ENCODE measurements at places on chromosomes 6 and 20.

- DNase-seq, result no peak
These were observed at the start of gene TAAR1 for GRCh38 chr6:132659082-132659481. TSS of gene TAAR1 (minus strand) at chr6:132659182. CDS start at chr6:132646003, 13,179 bp downstream.

DNA sequence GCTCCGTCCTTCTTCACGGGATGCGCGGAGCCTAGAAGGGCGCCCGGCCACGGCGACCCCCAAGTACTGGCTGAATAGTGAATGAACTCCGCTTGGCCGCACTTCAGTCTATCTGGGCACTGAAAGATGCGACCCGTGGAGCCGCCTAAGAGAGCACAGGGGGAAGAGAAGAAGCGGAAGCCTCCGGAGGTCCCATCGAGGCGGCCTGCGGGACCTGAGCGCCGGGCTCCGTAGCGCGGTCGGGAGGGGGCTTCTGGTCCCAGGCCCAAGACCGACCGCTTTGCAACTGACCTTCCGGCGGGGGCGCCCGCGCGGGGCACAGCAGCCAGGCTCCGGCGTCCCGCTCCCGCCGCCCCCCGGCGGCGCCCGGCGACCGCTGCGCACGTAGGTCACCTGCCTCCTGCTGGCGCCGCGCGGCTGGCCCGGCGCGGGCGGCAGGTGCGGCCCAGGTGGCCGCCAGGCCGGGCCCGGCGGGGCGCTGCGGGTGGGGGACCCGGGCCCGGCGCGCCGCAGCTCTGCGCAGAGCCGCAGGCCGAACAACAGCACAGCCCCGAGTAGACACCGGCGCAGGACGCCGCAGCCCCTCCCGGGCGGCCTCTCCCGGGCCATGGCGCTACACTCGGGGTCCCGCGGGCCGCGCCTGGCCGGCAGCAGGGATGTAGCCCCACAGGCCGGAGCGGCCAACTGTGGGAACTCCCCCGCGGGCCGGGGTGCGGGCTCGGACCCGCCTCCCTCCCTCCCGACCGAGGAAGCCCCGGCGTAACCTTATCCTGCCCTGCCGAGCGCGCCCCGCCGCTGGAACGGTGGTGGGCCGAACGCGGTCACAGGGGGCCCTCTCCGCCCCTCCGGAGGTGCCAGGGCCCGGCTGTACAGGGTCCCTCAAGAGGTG, at the start of gene METTL24:
Gene METTL24, minus strand, starts transcription at position 686 of the 889 bp plus-strand sequence. Its CDS starts 77 bp downstream, at position 609.
- no peak for DNase-seq

DNA sequence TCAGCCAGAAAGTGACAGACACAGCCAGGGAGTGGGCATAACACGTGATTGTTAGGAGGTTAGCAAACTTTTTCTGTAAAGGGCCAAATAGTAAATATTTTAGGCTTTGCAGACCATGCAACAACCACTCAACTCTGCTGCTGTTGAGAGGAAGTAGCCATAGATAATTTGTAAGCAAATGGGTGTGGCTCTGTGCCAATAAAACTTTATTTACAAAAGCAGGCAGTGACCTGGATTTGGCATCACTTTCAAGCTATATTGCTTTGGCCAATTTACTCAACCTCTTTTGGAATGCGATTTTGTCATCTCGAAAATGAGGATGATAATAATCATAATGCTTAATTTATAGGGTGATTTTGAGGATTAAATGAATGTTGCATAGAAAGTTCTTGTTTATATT, 152.6 kb downstream of the TSHZ2 start:
- DNase-seq, result no peak

GRCh38 chr6:159716247-159717096, 10.8 kb upstream of the WTAP start:
- DNase-seq, result no peak

DNA sequence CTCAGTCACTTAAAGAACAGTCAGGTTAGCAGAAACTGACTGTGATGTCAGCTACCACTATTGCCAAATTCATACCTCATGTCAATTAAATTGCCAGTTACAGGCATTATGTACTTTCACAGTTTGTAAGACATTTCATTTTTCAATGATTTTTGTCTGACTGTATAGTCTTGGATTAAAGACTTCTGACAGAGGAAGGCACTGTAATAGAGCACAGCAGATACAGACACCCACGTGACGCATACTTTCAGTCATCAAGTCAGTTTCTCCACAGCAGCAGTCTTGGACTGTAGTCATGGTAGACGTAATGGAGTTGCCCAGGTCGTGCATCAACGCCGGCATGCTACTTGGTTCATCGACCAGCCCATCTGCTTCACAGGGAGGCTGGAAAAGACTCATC, 29.5 kb upstream of the ELOVL5 start:
- no peak for DNase-seq

- no peak for DNase-seq
These were observed 284.1 kb downstream of the CD109 start for GRCh38 chr6:73980096-73980495.

DNA sequence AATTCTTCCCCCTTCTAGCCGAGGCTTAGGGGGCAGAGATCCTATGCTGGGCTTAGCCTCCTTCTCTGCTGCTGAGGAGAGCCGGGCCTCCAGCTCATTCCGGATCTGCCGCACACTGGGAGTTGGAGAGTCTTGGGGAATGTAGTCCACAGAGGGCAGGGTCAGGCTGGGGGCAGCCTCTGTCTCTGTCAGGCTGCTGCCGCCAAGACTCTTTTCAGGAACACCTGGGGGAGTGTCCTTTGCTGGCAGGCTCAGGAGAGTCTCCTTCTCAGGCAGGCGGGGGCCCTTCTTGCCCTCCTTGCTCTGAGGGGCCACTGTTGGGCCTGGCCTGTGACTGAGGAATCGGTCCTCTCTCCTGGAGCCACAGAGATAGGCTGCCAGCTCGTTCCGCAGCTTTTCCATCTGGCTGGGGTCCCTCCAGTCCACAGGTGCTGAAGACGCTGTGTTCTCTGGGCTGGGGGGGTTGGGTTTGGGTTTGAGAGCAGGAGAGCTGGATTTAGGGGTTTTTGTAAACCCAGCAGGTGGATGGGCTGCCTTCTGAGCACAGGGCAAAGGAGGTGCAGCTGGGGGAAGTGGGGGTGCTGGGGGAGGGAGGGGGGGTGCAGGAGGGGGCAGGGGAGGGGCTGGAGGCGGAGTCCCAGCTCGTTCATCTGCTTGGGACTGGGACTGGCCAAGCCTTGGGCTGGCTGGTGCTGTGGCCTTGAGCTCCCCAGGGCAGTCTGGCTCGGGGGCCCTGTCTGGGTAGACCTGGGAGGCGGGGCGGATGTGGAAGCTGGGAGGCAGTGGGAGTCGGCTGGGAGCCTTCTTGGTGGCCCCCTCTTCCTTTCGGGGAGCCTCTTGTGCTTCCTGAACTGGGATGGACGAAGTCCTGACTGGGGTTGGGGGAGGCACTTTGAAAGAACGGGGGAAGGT, 36.1 kb downstream of the C6orf132 start:
- no peak for DNase-seq

DNA sequence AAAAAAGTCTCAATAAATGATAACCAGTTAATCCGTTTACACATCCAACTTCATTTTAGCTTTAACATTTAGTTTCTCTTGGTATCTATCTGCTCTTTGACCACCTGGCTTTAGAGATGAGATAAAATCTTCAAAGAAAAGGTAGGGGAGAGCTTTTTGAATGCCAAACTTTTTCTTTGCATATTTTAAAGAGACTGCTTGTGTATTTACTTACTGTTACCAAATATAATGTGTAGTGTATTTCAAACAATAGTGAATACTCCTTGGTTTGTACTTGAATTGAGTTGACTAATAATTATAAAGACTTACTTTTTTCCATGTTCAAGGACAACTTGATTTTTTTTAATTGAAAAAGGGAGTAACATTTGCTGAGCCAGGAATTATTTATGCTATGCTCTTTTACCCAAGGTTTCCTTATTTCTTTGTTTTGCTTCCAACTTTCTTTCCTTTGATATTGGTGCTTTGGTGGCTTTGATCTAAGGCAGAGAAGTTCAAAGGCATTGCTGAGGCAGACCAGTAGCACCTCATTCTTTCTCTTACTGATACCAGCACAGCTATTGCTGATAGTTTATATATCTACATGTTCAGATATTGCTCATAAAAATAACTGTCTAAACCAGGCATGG, 7.8 kb downstream of the CCDC170 start:
- no peak for DNase-seq

DNA sequence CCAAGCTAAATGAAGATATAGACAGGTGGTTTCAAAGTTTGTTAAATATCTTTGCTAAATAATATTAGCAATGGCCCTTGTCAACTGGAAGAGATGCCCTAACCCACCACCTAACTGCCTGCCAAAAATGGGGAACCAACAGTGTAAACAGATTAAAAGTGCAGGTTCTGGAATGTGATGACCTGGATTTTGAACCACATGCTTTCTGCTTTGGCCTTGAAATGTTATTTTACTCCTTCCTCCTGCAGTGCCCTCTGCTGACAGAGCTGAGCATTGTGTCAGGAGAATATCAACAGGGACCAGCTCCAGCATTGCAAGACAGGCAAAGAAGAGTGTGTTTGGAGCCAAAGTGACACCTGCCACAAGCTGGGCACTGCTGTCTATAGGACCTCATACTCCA, 226.6 kb downstream of the MYLK4 start:
- no peak for DNase-seq

GRCh38 chr6:75065523-75065922, 140.3 kb downstream of the COL12A1 start:
- no peak for DNase-seq

DNA sequence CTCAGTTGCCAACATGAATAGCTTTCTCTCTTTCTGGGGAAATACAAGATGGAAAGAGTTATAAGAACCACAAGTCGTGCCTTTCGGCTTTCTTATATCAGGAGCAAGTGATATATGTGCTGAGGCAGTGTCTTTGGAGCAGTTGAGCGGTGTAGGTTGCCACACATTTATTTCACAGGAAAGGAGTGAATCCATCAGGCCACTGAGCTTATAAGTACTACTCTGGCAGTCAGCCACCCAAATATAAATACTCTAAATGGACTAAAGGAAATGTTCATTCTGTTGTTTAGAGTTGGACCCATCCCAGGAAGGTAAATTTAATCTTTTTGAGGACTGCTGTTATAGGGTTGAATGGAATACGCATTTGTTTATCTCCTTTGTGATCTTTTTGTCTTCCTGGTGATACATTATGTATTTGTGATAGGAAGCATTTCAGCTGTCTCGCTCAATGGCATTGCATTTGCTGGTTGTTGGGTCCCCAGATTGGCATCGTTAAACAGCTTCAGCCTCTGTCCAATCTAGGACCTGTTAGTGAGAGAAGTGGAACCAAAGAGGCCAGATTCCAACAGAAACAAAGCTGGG, 139.7 kb downstream of the SOBP start:
- DNase-seq, result no peak

GRCh38 chr20:20173254-20173653, 120.9 kb downstream of the CFAP61 start:
- no peak for DNase-seq
